DND-41 (cell line): ENCODE measurements at places on chromosomes 3 and 15.

DNA sequence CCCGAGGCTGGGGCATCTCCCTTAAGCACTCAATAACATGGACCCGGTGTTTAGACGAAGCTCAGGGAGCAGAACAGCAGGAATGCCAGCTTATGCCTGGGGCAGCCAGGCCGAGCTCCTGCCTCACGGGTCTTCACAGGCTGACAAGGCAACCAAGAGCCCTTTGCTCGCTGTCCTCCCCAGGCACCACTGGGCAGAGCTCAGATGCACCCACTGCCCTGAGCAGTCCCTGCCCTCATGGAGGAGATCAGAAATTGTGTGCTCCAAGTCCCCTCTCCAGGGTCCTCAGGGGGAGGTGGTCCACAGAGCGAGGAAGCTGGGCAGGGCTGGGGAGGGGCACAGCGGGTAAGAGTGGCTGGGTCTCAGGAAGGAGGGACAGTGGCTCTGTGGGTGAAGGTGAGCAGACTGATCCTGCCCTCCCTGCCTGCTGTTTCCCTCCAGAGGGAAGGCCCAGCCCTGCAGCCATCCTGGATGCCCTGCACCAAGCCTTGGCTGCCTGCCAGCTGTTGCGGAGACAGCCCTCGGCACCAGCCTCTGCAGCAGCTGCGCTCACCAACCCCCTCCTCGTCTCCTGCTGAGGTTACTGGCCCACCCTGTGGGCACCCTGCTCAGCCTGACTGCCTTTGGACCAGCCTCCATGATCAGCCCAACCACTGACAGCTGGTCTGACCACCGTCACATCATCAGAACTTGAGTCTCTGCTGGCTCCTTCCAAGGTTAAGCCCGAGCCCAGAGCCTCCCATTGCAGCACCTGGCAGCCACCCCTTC is 21.1 kb upstream of the GP9 start:
- DNase-seq = peak; percentile 71

DNA sequence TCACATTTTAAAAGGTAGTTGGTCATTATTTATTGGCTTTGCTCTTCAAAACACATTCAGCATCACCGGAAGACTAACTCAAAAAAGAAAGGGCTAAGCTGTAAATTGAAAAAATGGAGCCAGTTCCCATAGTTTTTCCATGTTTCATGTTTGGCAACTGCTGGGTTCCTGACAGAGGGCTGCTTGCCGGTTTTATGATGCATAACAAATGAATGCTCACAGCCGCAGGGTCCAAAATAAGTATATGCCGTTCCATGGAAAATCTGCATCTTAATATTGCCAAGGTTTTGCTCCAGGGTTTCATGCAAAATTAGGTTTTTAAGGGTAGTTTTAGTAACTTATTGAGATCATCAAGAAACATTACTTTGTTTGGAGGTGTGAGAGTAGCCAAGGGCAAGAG is 15.8 kb downstream of the SLC12A1 start:
- no peak for DNase-seq

- DNase-seq = no peak
Measured at GRCh38 chr3:172786036-172786435, 35.5 kb downstream of the ECT2 start.

GRCh38 chr3:13831386-13831996 is 48.4 kb downstream of the WNT7A start:
- no peak for DNase-seq

DNA sequence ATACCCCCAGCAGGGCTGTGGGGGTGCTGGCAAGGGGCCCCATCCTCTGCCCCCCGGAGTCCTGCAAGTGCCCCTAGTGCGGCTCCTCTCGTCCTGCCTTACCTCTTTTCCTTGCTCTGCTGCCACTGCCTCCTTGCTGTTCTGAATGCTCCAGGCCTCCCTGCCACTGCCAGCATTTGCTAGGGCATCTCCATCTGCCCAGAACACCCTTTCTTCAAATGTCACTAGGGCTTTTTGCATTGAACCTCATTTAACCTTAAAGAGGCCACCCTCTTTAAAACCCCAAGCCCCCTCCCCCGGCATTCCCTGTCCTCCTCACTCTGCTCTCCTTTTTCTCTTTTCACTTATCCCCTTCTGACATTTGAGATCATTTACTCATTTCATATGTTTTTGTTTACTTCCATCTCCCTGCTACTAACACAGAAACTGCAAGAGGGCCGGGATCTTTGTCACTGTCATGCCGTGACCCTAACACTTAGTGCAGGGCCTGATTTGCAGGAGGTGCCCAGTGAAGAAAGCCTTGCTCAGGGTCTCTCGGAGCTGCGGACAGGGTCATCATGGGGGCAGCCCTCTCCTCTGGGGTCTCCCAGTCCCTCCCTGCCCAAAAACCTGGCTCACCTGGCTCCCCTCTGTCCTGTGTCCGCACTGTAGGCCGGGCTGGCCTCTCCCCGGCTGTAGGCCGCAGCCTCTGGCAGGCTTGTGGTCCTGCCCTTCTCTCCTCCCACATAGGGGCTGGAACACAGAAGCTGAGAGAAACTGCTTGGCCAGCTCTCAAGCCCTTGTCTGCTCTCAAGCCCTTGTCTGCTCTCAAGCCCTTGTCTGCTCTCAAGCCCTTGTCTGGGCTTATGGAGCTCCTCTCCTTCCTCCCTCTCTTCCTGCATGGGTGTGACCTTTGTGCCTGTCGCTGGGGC is at the start of gene ACOX2:
ACOX2 (minus strand) TSS at position 690 of the 911 bp plus-strand sequence. CDS start 2,084 bp downstream, outside the sequence.
- no peak for DNase-seq

- DNase-seq = no peak
Measured at GRCh38 chr3:169522595-169523529, 140.7 kb downstream of the MECOM start.

- no peak for DNase-seq
Measured at GRCh38 chr15:79674124-79674465, 222.7 kb downstream of the MTHFS start.

DNA sequence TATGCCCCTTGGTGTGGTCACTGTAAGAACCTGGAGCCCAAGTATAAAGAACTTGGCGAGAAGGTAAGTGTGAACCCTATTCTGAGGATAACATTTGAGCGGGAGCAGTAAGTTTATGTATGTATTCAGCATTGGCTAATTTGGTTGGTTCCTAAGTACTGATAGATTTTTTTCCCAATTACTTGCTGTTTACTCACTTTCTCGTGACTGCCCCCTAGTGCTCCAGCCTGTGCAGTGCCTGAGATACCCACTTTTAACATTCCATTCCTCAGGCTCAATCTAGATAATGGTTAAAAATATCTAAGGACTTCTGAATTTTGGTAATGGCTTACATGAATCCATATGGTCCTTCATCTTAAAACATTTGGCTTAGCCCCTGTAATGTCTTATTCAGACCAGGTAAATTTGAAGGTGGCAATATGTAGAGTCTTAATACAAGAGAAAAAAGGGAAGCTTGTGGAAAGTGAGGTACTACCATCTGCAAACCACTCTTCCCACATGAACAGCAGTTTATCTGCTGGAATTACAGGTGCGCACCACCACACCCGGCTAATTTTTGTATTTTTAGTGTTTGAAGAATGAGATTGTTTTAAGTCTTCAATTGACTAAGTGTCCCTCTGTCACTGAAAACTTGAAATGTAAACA is 7.1 kb downstream of the ELL3 start:
- DNase-seq = peak; percentile 62

DNA sequence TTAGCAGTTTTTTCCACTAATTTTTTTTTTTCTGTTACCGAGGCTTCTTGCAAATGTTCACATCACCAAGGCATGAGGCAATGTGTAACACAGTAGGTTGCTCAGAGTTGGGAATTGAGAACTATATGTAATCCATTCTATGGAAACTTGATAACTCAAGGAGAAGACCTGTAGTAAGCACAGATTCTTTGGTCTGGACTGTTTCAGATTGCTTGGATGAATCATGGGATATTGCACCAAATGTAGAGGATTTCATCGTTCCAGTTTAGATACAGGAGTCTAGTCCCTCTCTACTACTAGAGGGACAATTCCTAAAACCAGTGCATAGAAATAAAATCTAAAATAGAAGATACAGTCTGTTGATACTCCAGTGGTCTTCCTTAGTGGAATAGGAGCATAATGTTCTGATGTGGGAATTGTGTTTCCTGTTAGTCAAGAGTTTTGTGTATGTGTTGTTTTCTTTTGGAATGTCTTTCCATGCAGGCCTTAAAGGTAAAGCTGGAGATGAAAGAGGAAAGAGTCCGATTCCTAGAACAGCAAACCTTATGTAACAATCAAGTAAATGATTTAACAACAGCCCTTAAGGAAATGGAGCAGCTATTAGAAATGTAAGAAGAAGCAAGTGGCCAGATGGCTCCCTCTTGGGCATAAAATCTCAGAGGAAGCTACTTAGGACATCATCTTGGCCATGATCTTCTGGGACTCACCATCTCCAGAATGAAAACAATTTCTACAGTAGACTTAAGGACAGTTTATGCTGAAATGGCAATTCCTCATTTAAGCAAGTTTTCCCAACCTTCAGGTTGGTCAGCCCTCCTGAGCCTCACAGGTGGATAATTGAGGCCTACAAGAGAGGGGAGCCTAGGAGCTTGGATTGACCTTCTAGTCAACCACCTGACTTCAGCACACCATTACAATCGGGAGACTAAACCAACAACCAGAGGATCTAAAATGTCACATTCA is 10.7 kb downstream of the KNSTRN start:
- DNase-seq = no peak

GRCh38 chr3:55540579-55540978 is 53.5 kb upstream of the WNT5A start:
- DNase-seq = no peak

DNA sequence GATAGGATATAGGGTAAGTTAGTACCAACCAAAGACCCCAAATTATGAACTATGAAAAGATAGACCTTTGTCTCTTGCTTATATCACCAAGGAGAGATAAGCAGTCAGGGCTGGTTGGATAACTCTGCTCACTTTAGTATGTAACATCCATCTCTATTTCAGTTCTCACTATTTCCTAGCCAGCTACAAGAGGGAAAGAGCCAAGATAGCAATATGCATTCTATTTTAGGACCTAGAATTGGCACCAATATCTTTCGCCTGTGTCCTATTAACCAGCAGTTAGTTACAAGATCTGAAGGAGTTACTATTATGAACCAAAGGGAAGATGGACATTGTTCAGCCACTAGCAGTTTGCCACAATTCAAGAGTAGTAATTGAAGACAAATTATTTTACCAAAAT is 457.5 kb downstream of the NSUN3 start:
- no peak for DNase-seq

DNA sequence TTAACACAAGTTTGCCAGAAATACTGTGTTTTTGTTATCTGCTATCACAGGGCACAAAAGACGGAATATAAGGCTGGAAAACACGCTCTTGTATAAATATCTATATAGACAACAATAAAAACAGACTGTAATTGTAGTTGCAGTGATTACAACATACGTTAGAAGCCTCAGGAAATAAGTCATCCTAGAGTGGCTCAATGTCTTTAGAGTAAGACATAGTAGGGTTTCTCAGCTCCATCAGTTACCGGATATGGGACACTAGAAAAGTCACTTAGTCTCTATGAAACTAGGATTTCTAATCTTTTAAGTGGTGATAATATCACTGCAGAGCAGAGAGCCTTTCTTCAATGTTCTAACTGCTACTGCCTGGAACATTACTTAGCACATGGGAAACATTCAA is 208.8 kb downstream of the STAG1 start:
- no peak for DNase-seq

- no peak for DNase-seq
Measured at GRCh38 chr3:186360779-186361178, 1.3 kb downstream of the DGKG start.

- DNase-seq = no peak
Measured at GRCh38 chr3:197181741-197182140, 116.7 kb downstream of the DLG1 start.

GRCh38 chr3:30924763-30925162 is 30.3 kb upstream of the GADL1 start:
- DNase-seq = no peak

DNA sequence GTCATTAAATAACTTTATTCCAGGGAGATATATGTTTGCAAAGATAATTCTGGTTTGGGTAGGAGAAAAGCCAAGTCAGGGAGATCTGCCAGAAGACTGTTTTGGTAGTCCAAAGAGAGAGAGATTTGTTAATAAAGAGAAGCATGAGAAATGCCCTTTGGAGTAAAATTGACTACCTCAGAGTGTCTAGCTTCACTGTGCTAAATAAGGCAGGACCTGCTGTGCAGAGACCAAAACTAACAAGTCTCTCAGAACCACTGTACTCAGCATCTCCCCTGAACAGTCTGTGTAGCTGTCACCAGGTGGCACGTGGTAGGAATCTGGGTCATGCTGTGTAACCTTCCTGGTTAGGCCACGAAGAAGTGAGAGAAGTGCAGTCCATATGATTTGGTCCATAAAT is 31.6 kb upstream of the SLC35G2 start:
- DNase-seq = peak; percentile 74

- DNase-seq = no peak
Measured at GRCh38 chr15:33031324-33031821, 163.1 kb downstream of the FMN1 start.

DNA sequence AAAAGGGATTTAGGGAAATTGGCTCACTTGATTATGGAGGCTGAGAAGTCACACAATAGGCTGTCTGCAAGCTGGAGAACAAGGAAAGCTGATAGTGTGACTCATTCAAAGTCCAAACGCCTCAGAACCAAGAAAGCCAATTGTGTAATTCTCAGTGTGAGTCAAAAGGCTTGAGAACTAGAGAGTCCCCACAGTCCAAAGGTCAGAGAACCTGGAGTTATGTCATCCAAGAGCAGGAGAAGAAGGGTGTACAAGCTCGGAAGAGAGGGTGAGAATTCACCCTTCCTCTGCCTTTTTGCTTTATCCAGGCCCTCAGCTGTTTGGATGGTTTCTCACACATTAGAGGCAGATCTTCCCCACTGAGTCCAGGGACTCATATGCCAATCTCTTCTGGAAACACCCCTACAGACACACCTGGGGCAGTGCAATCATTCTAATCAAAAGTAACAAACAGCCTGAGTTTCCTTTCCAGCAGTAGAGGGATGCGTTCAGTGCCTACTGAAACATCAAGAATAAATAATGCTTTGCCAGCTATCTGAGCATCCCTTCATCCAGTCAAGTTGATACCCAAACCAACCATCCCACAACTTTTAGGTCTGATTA is 271.5 kb downstream of the SATB1 start:
- no peak for DNase-seq

DNA sequence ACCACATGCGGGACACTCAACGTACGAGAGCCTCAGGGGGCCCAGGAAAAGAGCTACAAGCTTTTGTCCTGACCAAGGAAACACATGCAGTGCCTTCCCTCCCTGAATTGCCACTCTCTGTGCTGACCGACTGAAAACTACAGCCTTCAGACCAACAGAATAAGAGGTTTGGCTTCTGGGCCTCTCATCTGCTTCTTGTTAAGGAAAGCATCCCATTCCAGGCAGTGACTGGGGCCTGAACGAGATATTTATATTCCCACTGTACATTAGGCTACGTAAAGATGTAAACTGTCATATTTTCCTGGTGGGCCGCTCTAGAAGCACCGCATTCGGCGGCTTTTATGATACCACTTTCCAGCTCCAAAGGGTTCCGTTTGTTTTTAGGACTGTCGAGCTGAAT is 208.9 kb upstream of the TPM1 start:
- no peak for DNase-seq

DNA sequence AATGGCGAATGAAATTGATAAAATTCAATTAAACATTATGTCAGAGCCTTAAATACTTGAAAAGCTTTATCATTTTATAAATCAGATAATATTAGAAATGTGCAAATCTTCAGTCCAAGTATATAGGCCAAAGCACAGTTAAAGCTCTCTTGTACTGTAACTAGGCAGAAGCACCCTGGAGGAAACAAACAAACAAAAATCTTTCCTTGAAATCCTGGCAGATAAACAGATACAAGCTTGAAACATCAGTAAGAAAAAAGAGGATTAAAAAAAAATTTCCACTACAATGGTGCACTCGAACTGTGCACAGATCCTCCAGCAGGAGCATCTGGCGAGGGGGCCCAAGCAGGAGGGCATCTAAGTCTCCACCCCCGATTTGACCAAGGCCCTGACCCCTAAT is 166.6 kb downstream of the PLD1 start:
- DNase-seq = no peak
